Muscle of leg (tissue), 16 donors: ENCODE measurements at places on chromosomes 7 and 10. TPM values are rescaled to one million over a fixed set of nuclear protein-coding genes. Genes with fewer than 3 reads are reported as not detected.

- no peak for DNase-seq
Observed at GRCh38 chr7:40882071-40882658, 747.4 kb downstream of the SUGCT start.

The PYROXD2 gene
- 18.1 TPM for polyA plus RNA-seq

GRCh38 chr10:11993834-11994468 is 48.7 kb downstream of the UPF2 start:
- DNase-seq = no peak

DNA sequence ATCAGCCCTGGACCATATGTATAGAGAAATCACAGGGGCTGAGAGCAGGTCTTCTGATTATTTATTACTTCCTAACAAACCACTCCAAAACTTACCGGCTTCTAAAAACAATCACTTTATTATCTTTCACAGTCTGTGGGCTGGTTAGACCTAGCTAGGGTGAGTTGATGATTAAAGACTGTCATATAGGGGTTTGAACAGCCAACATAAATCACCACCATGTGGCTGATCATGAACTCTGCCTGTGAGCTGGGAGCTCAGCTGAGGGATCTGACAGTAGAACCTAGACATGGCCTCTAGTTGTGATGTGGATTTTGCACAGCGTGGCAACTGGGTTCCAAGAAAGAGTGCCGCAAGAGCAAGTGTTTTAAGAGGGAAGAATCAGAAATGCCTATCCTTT is 305.4 kb downstream of the CSTF2T start:
- no peak for DNase-seq

The ADAM22 gene
- polyA plus RNA-seq = 15.1 TPM

The TAS2R41 gene
- polyA plus RNA-seq = not detected

DNA sequence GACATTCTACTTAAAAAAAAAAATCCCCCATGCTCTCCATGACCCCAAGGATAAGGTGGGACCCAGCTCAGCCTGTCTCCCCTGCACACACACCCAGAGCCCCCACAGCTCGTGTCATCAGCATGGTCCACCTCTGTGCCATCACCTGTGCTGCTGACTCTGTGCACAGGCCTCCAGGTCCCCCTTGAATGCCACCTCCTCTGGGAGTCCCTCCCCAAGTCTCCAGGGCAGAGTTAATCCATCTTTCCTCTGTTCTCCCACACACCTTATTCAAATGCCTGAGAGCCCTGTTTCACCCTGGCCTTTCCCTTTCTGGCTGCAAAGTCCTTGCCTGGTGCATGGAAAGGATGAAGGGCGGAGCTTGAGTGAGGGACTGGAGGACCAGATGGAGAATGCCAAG is 194.1 kb upstream of the LYZL2 start:
- DNase-seq = no peak

- no peak for DNase-seq
Observed at GRCh38 chr7:151728286-151728660, 148.6 kb downstream of the PRKAG2 start.
